IPS DF 6.9 (cell line): ENCODE measurements at places on chromosomes 2 and 18.

- H3K4me3 ChIP-seq: no peak overlapping the region
- no peaks in the 10 kb centered on the region for H3K4me1 ChIP-seq
- H3K36me3 ChIP-seq: no peaks in the 10 kb centered on the region
- no peak overlapping the region for H3K27ac ChIP-seq
These were observed 466.7 kb upstream of the FSHR start for GRCh38 chr2:49621016-49621415.

- no peaks in the 10 kb centered on the region for H3K27me3 ChIP-seq
- no peak overlapping the region for H3K4me3 ChIP-seq
- no peaks in the 10 kb centered on the region for H3K4me1 ChIP-seq
These were observed 43.7 kb upstream of the NYAP2 start for GRCh38 chr2:225355788-225356187.

- H3K4me3 ChIP-seq: no peak overlapping the region
- H3K27ac ChIP-seq: no peak overlapping the region
- peaks cover 3% of the 10 kb centered on the region; the same call in 1 of the 2 replicates for H3K4me1 ChIP-seq
- H3K36me3 ChIP-seq: no peaks in the 10 kb centered on the region
These were observed 72.1 kb downstream of the NPAS2 start for GRCh38 chr2:100891906-100892642.

DNA sequence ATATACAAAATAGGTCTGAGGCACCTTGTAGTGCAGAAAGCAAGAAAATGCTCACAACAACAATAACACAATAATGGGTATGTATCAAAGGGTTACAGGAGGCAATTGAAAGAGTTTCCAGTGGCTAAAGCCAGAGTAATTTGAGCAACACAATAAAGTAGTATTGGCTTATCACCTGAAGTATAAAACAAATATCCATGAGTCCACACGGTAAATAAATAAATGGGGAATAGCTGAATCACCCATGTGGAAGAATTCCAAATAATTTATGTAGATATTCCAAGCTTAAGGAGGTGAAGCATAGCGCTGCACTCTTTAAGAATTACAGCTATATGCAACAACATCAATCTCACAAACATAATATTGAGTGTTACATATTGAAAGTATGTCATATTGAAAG lies 110.8 kb downstream of the AFF3 start:
- no peak overlapping the region for H3K27ac ChIP-seq
- H3K27me3 ChIP-seq: no peaks in the 10 kb centered on the region
- no peak overlapping the region for H3K4me3 ChIP-seq
- H3K36me3 ChIP-seq: no peaks in the 10 kb centered on the region
- DNase-seq: no peak

DNA sequence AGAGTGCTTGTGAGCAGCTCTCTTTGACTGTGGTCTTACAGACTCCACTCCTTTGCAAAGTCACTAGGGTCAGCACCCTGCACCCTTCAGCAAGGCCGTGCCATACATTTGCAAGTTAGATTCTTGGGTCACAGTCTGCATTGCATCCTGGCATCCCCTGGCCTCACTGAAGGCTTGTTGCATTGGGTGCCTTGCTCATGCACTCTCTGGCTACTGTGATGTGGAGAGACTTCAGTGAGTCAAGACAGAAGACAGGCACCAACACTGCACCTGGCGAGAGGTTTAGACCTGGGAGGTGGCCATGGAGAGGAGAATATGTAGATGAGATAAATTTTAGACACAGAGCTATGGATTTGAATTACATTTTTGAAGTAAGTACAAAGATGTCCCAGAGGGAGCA lies 146.4 kb upstream of the COPS8 start:
- no peaks in the 10 kb centered on the region for H3K4me1 ChIP-seq
- H3K4me3 ChIP-seq: no peak overlapping the region
- no peaks in the 10 kb centered on the region for H3K27me3 ChIP-seq
- DNase-seq: no peak
- no peak overlapping the region for H3K27ac ChIP-seq
- H3K36me3 ChIP-seq: no peaks in the 10 kb centered on the region

GRCh38 chr18:64718808-64719207 lies 569.9 kb upstream of the LINC00305 start:
- no peak overlapping the region for H3K27ac ChIP-seq
- DNase-seq: no peak
- H3K36me3 ChIP-seq: no peaks in the 10 kb centered on the region

DNA sequence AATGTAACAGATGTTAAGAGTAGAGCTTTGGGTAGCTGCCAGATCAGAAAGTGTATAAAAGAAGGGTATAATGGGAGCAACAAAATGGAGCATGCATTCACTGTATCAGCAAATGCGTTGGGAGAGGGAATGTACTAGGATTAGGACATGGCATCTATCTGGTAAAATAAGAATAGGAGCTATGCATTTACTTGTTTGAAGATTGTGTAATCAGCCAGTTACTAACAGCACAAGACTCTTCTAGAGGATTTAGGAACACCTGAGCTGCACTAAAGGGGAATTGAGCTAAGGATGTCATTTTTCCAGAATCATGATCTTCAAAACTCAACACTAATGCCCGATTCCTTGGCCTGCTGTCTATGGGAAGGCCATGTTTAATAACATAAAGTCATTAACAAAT lies 394.2 kb upstream of the TNP1 start:
- no peaks in the 10 kb centered on the region for H3K36me3 ChIP-seq
- H3K27ac ChIP-seq: no peak overlapping the region
- H3K27me3 ChIP-seq: no peaks in the 10 kb centered on the region; the same call in 1 of the 2 replicates
- DNase-seq: no peak
- H3K4me1 ChIP-seq: no peaks in the 10 kb centered on the region

DNA sequence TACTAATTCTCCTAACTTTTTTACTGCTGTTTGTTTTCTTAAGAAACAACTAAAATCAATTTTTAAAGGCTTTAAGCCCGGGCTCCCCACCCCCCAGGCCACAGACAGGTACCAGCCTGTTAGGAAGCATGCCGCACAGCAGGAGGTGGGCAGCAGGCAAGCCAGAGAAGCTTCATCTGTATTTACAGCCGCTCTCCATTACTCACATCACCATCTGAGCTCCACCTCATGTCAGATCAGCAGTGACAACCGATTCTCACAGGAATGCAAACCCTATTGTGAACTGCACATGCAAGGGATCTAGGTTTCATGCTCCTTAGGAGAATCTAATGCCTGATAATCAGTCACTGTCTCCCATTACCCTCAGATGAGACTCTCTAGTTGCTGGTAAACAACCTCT lies 517.0 kb downstream of the NRXN1 start:
- peak; percentile 31 for DNase-seq
- no peak overlapping the region for H3K27ac ChIP-seq
- H3K27me3 ChIP-seq: no peaks in the 10 kb centered on the region
- no peak overlapping the region for H3K4me3 ChIP-seq

GRCh38 chr2:188940171-188940570 lies 34.0 kb upstream of the COL3A1 start:
- no peak for DNase-seq
- H3K27me3 ChIP-seq: no peaks in the 10 kb centered on the region
- H3K36me3 ChIP-seq: no peaks in the 10 kb centered on the region
- H3K4me1 ChIP-seq: no peaks in the 10 kb centered on the region
- no peak overlapping the region for H3K27ac ChIP-seq

DNA sequence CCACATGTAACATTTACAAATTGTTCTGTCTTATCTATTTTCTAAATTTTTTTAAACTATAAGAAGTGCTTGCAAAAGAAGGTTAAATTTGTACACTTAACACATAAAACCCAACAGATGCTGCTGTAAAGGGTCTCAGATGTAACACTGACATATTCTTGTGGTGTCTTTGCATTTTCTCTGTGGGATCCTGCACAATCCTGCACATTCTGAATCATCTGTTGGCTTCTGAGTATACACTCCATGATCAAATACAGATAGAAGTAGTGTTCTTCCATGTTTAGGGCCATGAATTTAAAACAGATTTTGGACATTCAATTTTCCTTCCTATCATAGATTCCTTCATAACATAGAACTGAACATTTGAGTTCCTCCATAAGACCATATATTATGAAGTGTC lies 89.0 kb downstream of the SPRED2 start:
- H3K4me1 ChIP-seq: no peaks in the 10 kb centered on the region
- no peak overlapping the region for H3K4me3 ChIP-seq
- DNase-seq: no peak
- H3K27ac ChIP-seq: no peak overlapping the region
- no peaks in the 10 kb centered on the region for H3K27me3 ChIP-seq
- H3K36me3 ChIP-seq: no peaks in the 10 kb centered on the region

GRCh38 chr2:119699016-119699606 lies 20.1 kb downstream of the TMEM177 start:
- no peaks in the 10 kb centered on the region for H3K36me3 ChIP-seq
- no peaks in the 10 kb centered on the region for H3K27me3 ChIP-seq

- H3K4me3 ChIP-seq: no peak overlapping the region
- peaks cover 1% of the 10 kb centered on the region; the same call in 1 of the 2 replicates for H3K4me1 ChIP-seq
- no peak overlapping the region for H3K27ac ChIP-seq
- no peaks in the 10 kb centered on the region for H3K27me3 ChIP-seq
These were observed 40.3 kb downstream of the UBR3 start for GRCh38 chr2:169867579-169867978.

DNA sequence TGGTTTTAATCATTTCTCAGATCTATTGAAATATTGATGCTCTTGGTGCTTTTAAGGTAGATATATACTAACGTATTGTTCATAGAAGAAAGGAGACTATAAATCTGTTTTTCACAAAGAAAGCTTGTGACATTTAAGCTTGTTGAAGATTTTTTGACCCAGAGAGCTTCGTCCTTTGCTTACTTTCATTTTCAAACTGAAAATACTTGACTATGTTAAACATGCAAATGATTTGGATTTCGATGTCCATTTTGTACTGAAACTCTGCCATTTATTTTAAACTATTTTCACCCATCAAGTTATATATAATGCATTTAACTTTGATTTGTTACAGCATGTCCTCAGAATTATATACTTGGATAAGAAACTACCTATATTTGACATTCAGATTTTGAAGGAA lies 85.2 kb downstream of the SLC4A10 start:
- H3K27me3 ChIP-seq: no peaks in the 10 kb centered on the region
- no peaks in the 10 kb centered on the region for H3K36me3 ChIP-seq
- H3K4me1 ChIP-seq: no peaks in the 10 kb centered on the region
- H3K27ac ChIP-seq: no peak overlapping the region
- DNase-seq: no peak
- no peak overlapping the region for H3K4me3 ChIP-seq

DNA sequence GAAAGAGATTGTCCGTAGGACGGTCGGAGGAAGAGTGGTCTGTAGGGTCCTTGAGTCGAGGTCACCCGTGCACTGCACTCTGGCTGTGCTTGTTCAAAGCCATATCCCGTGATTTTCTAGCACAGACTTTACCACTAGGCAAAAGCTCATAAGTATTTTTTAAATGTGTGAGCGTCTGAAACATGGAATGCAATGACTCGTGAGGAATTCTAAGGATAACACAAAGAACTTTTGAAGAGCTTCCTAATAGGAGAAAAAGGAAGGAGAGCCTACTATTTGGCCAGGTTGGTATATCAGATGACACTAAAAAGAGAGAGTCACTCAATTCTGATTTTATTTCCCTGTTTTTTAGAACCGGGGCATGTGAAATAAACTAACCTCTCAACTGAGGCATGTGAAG lies 68.3 kb downstream of the CD28 start:
- no peaks in the 10 kb centered on the region for H3K4me1 ChIP-seq
- no peak for DNase-seq
- H3K36me3 ChIP-seq: no peaks in the 10 kb centered on the region
- H3K27me3 ChIP-seq: no peaks in the 10 kb centered on the region
- H3K27ac ChIP-seq: no peak overlapping the region
- no peak overlapping the region for H3K4me3 ChIP-seq

DNA sequence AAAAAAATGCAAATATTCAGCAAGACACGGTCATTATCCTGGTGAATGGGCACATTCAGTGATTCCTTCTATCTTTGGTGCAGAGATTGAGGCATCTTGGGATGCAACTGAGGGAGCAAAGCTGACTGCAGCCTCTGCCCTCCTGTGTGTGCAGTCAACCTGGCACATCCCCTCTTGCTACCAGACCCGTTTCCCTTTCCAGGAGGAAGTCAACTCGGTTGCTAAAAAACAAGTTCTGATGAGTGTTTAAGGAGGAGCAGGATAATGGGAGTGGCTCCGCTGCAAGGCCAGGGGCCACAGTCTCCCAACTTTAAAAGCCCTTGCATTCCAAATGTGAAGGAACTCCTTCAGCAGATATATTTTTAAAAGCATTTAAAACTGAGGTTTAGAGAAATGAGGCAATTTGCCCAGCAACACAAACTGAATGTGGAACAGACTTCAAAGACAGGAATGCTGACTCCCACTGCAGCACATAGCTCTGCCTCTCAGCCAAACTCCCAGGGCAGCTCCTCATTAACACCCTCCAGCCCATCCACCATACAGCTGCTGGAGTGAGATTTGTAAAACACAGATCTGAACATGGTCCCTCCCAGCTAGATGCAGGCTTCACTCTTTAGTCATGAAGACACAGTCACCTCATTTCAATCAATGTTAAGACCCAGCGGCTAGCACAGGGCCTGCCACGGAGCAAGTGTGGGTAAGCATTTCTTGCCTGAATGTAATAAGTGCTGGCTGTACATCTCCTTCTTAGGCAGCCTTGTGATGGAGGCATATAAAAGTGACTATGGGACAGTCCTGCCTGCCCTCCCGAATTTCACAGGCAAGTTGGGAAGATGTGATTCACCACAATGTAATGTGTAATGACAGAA lies 54.3 kb downstream of the VSNL1 start:
- no peaks in the 10 kb centered on the region for H3K36me3 ChIP-seq
- H3K4me3 ChIP-seq: no peak overlapping the region
- peaks cover 1% of the 10 kb centered on the region; the same call in 1 of the 2 replicates for H3K4me1 ChIP-seq
- no peaks in the 10 kb centered on the region for H3K27me3 ChIP-seq
- H3K27ac ChIP-seq: no peak overlapping the region

- no peak overlapping the region for H3K4me3 ChIP-seq
- H3K4me1 ChIP-seq: no peaks in the 10 kb centered on the region
- DNase-seq: no peak
- no peaks in the 10 kb centered on the region for H3K27me3 ChIP-seq
- no peak overlapping the region for H3K27ac ChIP-seq
- H3K36me3 ChIP-seq: no peaks in the 10 kb centered on the region
These were observed 216.7 kb upstream of the STON1 start for GRCh38 chr2:48313036-48313877.

DNA sequence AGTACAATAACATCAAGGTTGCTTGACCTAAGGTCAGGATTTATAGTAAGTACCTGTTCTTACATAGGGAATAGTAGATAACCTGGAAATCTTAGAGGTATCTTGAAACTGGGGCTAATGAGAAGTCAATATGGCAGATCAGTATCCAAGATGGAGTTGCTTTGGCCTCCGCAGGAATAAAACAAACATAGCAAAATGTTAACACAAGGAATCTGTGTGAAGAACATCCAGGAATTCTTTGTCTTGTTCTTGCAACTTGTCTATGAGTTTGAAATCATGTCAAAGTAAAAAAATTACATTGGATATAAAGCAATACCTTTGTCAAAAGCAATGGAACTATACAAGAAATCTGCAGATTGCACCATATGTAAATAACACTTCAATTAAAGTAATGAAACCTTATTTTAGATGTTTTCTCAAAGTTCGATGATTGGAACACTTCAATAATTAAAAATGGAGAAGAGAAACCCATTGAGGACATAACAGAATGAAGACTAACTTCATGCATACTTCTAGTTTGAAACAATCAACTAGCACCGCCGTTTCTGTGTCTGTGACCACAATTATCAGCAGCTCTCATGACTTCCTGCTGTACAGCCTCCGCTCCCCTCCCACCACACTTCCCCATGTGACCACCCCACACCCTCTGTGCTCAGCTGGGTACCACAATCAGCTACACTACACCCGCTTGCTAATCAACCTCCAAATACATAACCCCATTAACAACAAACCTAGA lies 27.6 kb downstream of the C2orf76 start:
- no peak for DNase-seq
- no peaks in the 10 kb centered on the region for H3K27me3 ChIP-seq
- H3K27ac ChIP-seq: no peak overlapping the region
- no peaks in the 10 kb centered on the region for H3K36me3 ChIP-seq
